ENCODE measurements at places on chromosomes 16 and 17.

DNA sequence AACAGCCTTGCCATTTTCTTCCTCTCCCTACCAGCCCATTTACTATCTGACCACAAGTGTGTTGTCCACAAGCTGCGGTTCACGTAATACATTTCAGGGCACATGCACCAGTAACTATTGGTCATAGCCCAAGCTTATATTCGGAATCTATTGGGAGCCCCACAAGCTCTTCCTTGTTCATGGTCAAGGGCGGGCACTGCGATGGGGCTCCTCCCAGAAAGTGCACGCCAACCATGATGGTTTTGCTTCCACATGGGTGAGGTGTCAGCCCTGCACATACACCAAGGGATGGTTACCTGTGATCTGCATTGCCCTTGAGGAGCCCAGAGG, 12.1 kb downstream of the THRA start:
- DNase-seq: no peak

DNA sequence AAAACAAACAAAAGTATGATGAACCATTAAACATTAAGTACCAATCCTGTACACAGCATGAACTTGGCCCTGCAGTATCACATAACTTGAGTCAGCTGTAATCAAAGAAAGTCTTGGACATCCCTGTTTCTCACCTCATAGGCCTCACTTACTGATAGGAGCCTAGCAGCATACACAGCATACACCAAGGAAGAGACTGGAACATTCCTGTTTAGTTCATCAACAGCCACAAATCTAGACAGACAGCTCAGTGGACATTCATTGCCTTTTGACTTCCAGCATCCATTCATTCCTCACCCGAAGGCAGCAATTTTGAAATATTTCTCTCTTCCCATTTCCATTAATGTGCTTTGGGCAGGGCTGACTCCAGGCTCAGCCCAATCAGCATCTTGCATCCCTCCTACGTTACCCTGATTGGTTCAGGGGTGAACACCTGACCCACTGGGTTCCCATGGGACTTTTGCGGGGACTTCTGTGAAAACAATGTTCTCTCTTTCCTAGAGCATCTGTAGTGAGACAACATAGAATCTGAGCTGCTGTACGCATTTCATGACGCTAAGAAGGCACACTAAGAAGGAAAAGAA, 336.7 kb upstream of the ZFHX3 start:
- DNase-seq: no peak

GRCh38 chr17:33973491-33973890, 281.6 kb upstream of the CCL2 start:
- no peak for DNase-seq

DNA sequence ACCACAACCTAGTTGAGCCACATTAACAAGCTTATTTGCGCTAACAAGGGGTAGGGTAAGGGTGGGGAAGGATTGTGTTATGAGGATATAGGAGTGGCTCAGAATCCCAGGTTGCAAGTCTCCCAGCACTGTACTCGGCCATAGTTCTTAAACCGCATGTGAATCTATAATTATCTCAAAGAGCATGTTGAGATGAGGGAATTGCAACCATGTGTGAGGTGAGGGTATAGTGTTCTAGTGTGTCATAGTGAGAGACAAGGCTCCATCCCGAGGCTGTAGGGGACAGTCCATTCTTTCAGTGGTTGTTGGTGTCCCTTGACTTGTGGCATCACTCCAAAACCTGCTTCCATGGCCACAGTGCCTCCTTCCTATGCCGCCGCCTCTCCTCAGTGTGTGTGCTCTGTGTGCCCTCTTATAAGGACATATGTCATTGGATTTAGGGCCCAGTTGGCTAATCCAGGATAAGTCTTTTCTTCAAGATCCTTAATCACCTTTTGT, 22.7 kb upstream of the ATP5MC1 start:
- DNase-seq: no peak

DNA sequence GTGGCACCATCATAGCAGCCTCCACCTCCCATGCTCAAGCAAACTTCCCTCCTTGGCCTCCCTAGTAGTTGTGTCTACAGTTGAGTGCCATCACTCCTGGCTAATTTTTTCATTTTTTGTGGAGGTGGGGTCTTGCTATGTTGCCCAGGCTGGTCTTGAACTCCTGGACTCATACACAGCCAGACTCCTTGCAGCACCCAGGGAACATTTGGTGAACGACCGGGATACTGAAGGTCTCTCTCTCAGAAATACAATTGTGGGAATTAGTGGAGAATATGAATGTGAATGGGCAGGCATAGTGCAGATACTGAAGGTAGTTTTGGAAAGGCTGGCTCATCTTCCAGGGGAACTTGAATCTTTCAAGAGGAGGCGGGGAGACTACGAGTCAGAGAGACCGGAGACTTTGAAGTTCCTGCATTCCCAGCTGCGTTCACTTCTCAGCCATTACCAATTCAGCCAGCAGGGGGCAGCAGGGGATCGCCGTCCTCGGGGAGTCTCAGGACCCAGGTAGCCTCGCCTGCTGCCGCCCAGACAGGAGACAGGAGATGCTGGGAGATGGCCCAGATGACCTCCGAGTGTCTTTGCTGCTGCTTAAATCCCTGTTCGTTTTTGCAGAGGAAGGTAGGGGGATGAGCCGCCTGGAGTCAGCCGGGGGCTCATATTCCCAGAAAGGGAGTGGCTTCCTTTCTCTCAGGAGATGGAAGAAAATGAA, 68.6 kb downstream of the HAPSTR1 start:
- DNase-seq: peak; percentile 38

- no peak for DNase-seq
Measured at GRCh38 chr17:78425429-78425828, 47.0 kb downstream of the PGS1 start.

GRCh38 chr16:17369421-17370222, 101.1 kb downstream of the XYLT1 start:
- DNase-seq: peak; percentile 76

DNA sequence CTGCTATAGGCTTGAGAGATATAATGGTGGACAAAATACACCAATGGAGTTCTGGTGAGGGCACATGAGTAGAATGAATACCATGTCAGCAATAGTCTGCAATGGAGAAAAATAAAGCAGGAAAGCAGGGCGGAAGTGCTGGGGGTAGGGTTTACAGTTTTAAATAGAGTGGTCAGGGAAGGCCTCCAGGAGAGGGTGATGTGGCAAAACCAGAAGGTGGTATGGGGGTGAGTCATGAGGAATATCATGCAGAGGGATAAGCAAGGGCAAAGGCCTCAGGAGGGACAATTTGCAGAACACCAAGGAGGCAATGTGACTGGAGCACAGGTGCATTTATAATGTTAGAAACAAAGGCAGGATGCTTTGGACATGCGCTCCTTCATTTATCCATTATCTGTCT, 102.0 kb downstream of the ITFG1 start:
- DNase-seq: no peak

DNA sequence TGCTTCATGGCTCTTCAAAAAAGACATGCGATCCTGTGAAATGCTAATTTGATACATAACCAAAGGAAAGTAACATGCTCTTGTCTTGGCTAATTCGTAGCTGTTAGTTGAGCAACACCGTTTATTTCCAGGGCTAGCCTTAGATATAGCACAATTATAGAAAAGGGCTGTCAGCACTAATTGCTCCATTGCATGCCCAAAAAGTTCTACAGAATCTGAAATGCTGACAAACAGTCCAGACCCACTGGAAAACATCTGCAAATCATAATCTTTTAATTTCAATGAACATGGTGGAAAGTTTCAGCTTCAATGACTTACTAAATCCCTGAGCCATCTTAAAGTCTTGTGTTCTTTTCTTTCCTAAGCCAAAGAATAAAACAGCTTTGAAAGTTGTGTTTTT, 42.9 kb upstream of the NUDT7 start:
- DNase-seq: peak; percentile 72

GRCh38 chr17:40058186-40058784, 4.1 kb upstream of the MED24 start:
- peak; percentile 87 for DNase-seq

DNA sequence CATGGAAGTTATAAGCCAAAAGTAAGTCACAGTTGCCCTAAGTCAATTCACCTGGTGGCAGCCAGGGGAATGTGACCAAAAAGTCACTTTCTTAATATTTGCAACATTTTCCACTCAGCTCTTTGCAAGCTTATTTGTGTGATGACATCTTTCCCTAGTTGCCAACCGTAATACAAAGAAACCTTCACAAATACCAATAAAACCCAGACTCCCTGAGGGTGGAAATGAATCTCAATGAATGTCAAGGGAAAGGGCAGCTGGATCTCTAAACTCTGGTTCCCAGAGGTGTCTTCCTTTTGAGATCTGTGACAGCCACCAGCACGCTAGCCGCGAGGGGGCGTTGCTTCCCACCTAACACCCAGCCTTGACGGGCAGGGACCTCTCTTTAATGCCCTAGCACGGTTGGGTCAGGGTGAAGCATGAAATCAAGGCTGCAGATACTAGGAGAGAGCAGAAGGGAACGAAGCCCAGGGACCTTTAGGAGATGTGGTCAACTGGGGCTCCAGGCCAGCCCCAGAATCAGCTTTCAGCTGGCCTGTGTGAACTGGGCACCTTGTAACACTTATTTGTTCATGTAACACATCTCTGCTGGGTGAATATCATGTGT, 82.2 kb downstream of the CMC2 start:
- DNase-seq: no peak

- DNase-seq: peak; percentile 80
Measured at GRCh38 chr17:45021607-45022287, 29.7 kb downstream of the DCAKD start.

GRCh38 chr17:79813297-79814126, 16.6 kb upstream of the CBX8 start:
- DNase-seq: peak; percentile 43

- DNase-seq: no peak
Measured at GRCh38 chr16:53372992-53373871, 61.0 kb upstream of the RBL2 start.

- no peak for DNase-seq
Measured at GRCh38 chr17:77772899-77773358, 185.6 kb upstream of the TNRC6C start.

DNA sequence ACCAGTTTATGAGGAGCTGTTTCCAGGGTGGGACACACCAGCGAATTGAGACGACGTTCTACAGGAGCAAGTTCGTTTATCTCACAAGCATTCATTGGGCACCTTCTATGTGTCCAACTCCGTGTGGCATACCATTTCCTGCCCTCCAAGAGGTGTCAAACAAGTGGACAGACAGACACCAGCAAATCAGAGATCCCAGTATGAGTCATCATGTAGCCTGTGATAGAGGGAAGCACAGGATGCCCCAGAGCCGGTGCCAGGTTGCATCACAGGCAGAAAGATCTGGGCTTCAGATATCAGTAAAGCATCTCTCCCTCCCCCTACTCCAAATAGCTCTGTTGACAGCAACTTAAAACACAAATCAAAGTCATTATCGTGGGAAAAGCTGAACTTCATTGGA, 31.8 kb upstream of the MAF start:
- no peak for DNase-seq

DNA sequence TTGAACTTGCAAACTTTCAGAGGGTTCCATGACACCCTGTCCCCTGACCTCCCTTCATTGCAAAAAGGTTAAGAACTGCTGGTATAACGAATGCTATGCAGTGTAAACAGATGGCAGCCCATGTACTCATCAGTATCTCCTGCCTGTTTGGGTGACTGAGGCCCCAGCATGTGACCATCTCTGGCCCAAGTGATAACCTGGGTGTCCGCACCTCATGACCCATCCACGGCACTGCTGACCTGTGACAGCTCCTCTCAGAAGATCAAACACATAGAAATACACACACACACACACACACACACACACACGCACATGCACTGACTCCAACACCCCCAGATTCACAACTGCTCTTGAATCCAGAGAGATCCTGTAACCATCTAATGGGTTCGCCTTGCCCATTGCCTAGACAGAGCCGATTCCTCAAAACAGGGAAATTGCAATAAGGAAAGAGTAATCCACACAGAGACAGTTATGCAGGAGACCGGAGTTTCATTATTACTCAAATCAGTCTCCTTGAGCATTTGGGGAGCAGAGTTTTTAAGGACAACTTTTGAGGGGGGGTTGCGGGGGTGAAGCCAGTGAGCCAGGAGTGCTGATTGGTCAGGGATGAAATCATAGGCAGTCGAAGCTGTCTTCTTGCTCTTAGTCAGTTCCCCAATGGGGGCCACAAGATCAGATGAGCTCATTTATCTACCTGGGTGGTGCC, 11.3 kb upstream of the PHOSPHO1 start:
- DNase-seq: no peak

GRCh38 chr16:64417711-64418227, 704.1 kb downstream of the CDH11 start:
- DNase-seq: peak; percentile 70

- DNase-seq: no peak
Measured at GRCh38 chr17:17144916-17145665, 61.0 kb downstream of the PLD6 start.

GRCh38 chr17:51650772-51651171, 390.4 kb downstream of the UTP18 start:
- DNase-seq: no peak

- peak; percentile 65 for DNase-seq
Measured at GRCh38 chr17:82348866-82349265, 10.2 kb upstream of the TEX19 start.

DNA sequence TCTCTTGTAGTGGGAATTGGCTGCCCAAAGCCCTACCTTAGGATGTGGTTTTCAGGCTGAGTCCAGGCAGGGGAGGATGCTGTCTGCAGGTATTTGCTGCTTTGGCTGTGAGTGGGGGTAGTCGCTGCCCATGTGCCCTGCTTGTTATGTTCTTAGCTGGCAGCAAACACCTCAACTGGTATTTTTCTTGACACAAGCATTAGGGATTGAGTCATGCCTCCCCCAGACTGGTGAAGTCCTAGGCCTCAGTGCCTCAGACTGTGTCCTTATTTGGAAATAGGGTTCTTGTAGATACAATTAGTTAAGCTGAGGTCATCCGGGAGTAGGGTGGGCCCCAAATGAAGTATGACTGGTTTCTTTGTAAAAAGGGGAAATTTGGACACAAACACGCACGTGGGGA, 808.3 kb upstream of the EEF2KMT start:
- no peak for DNase-seq

DNA sequence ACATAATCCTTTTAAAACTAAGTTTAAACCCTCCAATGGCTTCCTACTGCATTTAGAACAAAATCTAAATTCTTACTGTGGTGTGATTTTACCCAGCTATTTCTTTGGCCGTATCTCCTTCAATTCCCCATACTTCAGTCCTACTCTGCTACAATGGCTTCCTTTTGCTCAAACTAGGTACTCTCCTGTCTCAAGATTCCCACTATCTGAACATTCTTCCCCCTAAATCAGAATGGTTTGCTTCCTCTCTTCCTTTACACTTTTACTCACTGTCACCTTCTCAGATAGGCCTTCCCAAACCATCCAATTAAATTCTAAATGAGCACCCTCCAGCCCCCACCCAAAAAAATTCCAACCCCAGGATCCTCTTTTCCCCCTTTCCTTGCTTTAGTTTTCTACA, 109.2 kb downstream of the BRIP1 start:
- no peak for DNase-seq

- peak; percentile 50 for DNase-seq
Measured at GRCh38 chr17:38746004-38746848, 1.9 kb downstream of the PCGF2 start.

- no peak for DNase-seq
Measured at GRCh38 chr17:80501741-80502577, 25.6 kb upstream of the NPTX1 start.

Data from muscle of leg (tissue), 16 donors.